Stimulated activated CD4-positive, alpha-beta T cell treated with anti-CD3 and anti-CD28 coated beads, Interleukin-1b, Interleukin-23, amount 100 ng/mL, for 1 hour (primary cell): ENCODE measurements at places on chromosomes 2 and 18.

DNA sequence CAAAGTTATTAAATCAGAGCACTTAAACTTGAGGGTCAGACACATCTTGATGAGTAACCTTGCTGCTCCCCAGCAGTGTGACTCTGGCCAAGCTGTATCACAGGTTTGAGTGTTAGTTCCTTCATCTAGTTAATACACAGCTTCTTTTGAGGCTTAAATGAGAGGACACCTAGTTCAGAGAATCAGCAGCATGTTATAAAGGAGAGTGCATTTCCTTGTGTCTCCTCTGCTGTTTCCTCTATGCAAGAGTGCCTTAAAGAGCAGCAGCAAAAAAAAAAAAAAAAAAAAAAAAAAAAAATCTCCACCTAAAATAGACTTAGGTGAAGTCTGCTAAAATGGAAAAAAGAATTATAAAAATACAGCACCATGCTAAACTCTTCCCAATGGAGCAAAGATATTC, 261.9 kb downstream of the TCF4 start:
- DNase-seq: no peak

GRCh38 chr2:176130957-176131847, 1.7 kb downstream of the HOXD8 start:
- no peak for DNase-seq

DNA sequence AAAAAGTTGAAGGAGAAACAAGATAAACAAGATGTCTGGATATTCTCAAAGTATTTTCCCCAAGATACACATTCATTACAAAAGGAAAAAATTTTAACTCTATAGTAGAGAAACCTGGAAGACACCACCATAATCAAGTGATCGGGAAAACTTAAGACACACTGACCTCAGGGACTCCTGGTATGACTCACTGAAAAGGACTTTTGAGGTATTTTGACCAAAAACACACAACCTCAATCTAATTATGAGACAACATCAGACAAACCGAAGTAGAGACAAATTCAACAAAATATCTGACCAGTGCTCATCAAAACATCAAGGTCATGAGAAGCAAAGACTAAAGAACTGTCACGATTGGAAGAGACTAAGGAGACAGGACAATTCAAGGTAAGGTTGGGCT, 34.7 kb downstream of the LPIN2 start:
- no peak for DNase-seq

DNA sequence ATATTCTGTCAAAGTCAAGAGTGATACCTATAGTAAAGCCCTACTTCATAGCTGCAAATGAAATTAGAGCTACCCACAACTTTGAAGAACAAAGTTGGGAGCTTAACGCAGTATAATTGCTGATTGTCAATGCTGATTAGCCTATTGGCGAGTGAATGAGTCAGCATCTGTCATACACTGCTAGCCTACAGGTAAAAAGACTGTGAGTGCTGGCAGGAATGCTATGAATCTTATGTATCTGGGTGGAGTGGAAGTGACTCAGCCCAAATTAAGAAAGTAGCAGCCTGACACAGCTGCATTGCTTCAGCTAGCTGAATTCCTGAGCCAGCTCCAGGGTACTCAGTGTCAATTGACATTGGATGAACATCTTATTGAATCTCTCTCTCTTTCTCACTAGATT, 179.4 kb upstream of the DCC start:
- no peak for DNase-seq

DNA sequence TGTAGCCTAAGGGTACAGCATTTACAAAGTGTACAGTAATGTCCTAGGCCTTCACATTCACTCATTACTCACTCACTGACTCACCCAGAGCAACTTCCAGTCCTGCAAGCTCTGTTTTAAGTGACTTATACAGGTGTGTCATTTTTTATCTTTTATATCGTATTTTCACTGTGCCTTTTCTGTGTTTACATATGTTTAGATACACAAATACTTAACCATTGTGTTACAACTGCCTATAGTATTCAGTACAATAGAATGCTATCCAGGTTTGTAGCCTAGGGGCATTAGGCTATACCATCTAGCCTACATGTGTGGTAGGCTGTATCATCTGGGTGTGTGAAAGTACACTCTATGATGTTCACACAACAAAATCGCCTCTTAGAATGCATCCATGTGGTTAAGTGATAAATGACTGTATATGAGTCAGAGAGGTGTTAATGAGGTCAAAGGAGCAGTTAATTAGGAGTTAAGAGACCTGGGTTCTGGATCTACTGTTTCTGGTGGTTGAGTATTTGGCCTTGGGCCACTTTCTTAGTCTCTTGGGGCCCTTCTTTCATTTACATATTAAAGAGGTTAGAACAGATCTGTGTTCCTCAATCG, 149.1 kb downstream of the GREB1L start:
- DNase-seq: no peak

DNA sequence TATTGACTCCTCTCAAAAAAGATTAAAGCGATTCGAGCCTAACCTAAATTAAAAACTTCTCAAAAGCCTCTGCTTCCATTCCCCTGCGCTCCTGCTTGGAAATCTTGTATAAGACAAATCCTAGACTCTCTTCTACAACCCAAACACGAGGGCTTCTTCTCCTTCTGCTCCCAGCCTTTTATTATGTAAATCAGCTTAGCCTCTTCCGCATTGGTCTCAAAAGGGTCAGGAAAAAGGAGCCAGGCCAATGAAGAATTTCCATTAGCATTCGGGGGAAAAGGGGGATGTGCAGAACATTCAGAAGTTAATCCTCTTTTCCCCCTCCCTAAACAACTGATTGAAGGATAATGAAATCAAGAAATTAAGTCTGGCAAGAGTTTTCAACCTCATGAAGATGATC, 107.9 kb downstream of the FAM124B start:
- DNase-seq: no peak

- DNase-seq: no peak
Observed at GRCh38 chr2:135047300-135047699, at the start of gene MAP3K19. TSS of gene MAP3K19 (minus strand) at chr2:135047447. CDS start at chr2:135024647, 22,800 bp downstream.

DNA sequence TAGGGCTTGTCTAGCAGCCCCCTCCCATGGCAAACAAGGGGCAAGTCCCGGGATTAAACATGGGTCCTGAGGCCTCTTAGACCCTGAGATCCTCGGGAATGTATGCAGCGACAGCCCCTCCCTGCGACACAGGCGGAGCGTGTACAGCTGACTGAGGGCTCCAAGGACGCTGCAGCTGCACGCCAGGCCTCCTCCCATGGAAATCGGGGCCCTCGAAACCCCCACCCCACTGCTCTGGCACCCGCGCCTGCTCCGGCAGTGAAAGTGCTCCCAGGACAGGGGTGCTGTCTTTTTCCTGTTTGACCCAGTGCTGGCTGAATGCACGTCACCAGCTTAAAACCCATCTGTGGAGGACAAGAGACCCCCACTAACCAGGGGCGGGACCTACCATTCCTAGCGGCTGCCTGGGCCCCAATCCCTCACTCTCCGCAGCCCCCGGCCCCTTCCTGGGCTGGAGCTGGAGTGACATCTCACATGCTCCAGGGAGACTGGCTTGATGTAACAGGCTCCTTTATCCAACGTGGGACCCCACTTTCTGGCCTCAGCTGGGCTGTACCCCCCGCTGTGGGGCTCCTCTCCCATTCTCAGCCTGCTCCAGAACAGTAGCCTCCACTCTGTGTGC, 247.7 kb downstream of the TWIST2 start:
- DNase-seq: no peak

- DNase-seq: no peak
Observed at GRCh38 chr18:56112984-56113383, 525.0 kb upstream of the TCF4 start.

DNA sequence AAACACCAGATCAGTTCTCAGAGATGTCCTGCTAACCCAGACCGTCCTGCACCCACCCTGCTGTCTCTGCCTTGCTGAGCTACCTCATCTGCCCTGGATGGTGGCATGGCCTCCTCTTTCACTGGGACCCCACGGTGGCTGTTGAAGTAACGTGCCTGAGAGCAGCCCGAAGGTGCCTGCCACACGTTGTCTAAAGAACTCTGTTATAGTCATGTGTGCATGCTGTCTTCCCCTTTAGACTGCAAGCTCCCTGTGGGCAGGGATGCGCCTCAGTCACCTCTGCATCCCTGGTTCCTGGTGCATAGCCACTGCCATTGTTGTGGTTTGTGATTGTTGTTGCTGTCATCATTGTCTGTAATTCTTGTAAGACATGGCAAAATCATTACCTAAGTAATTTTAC, 235.9 kb downstream of the EIPR1 start:
- no peak for DNase-seq

- DNase-seq: no peak
Observed at GRCh38 chr18:79590191-79591031, 89.2 kb upstream of the CTDP1 start.

- no peak for DNase-seq
Observed at GRCh38 chr18:48941672-48942071, 9.1 kb downstream of the SMAD7 start.

- DNase-seq: no peak
Observed at GRCh38 chr18:10188971-10189810, 265.2 kb upstream of the APCDD1 start.

GRCh38 chr2:8529706-8530277, 152.1 kb upstream of the ID2 start:
- no peak for DNase-seq

GRCh38 chr2:149906886-149907285, 319.3 kb upstream of the MMADHC start:
- no peak for DNase-seq

GRCh38 chr2:159908623-159909022, 110.6 kb upstream of the CD302 start:
- DNase-seq: no peak

DNA sequence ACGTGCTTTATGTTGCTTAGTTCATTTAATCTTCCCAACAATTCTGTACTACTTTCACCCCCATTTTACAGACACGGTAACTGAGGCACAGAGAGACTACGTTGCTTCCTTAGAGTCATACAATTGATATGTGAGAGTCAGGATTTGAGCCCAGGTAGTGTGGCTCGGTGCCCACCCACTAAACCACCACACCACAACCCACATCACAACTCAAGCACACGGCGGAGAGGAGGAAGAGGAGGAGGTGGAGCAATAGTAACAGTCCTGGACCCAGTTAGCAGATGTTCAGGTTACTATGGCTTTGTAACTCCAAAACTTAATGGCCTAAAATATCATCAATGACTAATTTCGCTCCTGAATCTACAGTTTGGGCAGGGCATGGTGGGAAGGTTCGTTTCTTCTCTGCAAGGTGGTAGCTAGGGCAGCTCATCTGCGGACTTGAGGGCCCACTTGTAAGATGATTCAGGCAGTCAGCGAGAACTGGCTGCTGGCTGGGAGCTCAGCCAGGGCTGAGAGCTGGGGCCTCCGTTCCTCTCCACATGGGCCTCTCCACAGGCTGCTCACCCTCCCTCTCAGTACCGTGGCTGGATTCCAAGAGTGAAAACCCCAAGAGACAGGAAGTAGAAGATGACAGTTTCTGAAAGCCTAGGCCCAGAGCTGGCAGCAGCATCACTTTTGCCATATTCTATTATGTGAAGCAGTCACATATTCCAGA, 167.1 kb downstream of the ZFP36L2 start:
- no peak for DNase-seq

GRCh38 chr2:109646961-109647360, 32.8 kb downstream of the SOWAHC start:
- no peak for DNase-seq

GRCh38 chr2:71513721-71514120, 60.4 kb downstream of the DYSF start:
- no peak for DNase-seq

GRCh38 chr2:6167592-6168138, 475.5 kb downstream of the SOX11 start:
- no peak for DNase-seq

GRCh38 chr2:65319072-65319673, 91.5 kb downstream of the ACTR2 start:
- DNase-seq: no peak

GRCh38 chr2:74530239-74531187, 780 bp downstream of the HTRA2 start:
- no peak for DNase-seq

- DNase-seq: no peak
Observed at GRCh38 chr2:24456599-24457556, 34.2 kb upstream of the NCOA1 start.

DNA sequence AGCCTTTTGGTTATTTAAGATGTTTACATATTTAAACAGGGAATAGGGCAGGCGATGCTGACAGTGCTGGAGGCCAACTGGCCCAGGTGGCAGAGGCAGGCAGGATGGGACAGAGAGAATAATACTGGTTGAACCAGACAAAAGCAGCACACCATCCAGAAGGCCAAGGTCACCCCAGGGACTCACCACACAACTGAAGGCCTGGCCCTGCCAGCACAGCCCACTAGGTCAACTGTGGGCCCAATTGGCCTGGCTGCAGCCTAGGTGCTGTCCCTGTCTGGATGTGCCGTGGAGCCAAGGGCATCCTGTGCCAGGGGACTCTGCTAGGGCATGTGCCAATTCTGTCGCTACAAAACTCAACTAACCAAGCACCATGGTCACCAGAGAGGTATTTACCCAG, 69.2 kb downstream of the RNF152 start:
- no peak for DNase-seq

DNA sequence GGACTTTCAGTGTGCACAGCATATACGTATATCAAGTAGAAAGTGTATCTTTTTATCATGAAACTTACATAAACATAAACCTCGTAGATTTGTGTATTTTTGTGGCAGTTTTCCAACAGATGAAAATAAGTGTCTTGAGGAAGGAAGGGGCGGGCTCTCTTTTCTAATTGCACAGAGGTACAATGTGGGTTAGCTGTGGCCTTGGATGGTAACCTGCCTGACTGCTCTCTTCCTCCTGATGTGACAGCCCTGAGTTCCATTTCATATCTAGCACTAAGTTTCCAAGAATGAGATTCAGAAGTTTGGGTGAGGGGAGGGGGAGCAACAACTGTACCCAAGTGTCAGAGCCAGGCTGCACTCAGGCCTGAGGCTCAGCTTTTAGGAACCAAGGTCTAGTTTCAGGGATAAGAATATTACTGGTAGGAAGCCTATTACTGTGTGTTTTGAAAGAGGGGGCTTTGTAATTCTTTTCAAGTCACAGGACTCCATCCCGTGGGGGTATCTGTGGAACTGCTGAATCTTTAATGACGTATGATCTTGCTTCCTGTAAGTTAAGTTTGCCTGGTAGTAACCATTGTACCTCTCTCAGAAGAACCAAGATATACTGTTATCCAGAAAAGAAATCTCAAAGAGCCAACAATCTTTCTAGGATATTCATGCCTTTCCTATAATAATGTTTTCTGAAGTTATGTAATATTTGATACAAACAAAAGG, 483.7 kb downstream of the PTPRM start:
- DNase-seq: no peak

DNA sequence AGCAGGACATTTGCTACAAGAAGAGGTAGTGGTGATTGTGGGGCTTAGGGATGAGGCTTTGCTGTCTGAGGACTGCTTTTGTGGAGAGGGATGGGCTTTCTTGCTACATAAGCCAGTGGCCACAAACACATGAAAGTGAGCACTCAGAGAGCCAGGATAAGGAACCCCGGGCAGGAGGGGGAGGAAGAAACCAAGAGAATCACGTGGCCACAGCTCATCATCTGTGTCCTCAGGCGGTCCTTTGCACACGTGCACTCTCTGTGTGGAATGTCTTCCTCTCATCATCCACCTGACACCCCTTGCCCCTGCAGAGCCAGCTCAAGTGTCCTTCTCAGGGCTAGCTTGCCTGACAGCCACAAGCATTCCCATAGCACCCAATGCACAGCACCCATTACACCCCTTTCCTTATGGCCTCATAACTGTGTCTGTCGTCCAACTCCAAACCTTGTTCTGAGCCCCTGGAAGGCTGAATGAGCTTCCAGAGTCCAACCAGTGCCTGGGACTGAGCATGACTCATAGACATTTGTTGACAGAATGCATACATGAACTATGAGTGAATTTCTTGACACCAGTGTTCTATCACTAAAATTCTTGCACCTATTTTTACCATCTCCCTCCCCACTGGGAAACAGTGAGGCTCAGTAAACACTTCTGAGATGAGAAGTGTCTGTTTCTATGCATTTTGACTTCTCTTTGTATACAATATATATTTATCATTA, 398.3 kb downstream of the ALK start:
- no peak for DNase-seq
